A549 treated with CORT108297 at 1 μM for 4 hours (cell line): ENCODE measurements at places on chromosomes 4 and X. TPM values are rescaled to one million over a fixed set of nuclear protein-coding genes. Genes with fewer than 3 reads are reported as not detected.

LRCH2 gene
- 0.02 to 0.03 TPM (median 0.02 TPM) in 3 of 5 replicates, not detected in the others for total RNA-seq

LNX1 gene
- total RNA-seq = 0.03 to 0.13 TPM (median 0.06 TPM) in 3 of 5 replicates, not detected in the others

DACH2 gene
- total RNA-seq = not detected in 5 replicates

RNF175 gene
- total RNA-seq = not detected in 5 replicates

TEX13D gene
- total RNA-seq = not detected in 5 replicates

EDA gene
- total RNA-seq = 0.36 to 0.73 TPM (median 0.55 TPM) in 5 replicates

SMIM10 gene
- total RNA-seq = 0.05 to 0.14 TPM (median 0.08 TPM) in 5 replicates

SPANXA2 gene
- 0.16 to 0.18 TPM in 2 of 5 replicates, not detected in the others for total RNA-seq
